ENCODE measurements at places on chromosomes 1 and 21.

DNA sequence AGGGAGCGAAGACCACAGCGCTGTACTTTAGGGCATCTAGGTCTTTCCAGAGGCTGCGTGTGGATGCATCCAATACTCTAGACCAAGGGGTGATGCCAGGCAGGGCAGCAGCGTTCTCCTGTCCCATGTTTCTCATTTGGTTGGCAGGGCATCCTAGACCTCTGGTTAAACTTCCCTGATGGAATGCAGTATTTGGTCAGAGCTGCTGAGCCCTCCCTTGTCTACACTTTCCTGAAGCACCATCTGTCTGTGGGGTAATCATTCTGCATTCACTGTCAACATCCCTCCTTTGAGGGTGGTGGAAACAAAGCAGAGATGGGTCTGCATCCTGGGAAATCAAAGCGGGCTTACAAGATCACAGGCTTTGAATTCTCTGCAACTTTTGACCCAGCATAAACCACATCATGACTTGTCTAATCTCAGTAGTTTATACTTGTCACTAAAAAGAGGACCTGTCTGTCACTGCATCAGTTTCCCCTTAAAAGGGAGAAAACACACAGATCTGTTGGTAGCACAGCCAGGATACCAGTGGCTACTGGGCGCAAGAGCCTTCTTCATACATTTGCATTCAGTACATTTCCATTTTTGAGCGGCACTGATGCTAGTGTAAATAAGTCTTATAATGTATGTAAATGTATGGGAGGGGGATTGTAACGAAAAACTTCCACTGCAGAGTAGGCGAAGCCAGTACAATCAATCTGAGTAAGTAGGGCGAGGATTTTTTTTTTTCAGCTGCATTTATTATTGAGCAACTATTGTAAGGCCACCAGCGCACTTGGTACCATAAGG is 106.3 kb downstream of the GALNT2 start:
- no peak for DNase-seq

- DNase-seq: no peak
Observed at GRCh38 chr1:162966613-162967012, 102.5 kb upstream of the RGS4 start.

- no peak for DNase-seq
Observed at GRCh38 chr1:151680826-151681225, 35.8 kb downstream of the CELF3 start.

- DNase-seq: no peak
Observed at GRCh38 chr21:25424634-25425033, 182.6 kb downstream of the MRPL39 start.

GRCh38 chr1:236159704-236160539 is 17.6 kb downstream of the GPR137B start:
- no peak for DNase-seq

- no peak for DNase-seq
Observed at GRCh38 chr1:223258751-223259198, 105.2 kb downstream of the SUSD4 start.

DNA sequence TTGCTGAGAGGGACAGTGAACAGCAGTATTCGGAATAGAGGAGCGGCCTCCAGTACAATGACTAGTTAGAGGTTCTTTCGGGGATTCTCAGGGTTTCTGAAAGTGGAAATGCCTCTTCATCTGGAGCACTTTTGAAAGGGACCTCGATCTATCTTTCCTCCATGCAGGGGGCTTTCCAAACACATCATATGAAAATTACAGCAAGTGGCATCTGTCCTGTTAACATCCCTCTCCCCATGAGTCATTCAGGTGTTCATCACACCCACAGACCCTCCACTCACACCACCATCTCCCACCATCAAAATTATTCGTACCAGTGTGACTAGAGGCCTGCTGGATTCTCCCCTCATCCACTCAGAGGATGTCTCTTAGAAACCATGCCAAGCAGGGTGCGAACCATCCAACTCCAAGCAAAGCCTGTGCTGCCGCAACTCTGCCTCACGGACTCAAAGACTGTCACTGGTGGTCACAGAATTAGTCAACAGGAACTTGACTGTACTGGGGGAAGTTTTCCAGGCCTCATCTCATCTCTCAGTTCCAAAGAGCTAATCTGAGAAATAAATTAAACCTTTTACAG is 211.1 kb downstream of the MRPL39 start:
- DNase-seq: no peak

DNA sequence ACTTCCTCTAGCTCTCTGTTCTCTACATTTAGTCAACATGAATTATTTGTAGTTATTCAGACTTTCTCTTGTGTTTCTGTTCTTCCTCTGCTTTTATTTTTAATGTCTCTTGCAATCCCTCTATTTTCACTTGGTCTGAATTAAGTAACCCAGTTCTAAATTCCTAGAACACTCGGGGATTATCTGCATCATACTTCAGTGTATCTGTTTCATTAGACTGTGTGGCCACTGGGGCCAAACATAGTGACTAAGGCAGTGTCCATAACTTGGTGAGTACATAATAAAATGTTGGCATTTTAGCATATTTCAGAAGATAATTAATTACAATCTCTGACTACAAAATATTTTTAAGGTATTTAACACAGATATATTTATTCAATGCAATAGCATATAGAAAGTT is 1087.2 kb upstream of the B3GALT2 start:
- no peak for DNase-seq

DNA sequence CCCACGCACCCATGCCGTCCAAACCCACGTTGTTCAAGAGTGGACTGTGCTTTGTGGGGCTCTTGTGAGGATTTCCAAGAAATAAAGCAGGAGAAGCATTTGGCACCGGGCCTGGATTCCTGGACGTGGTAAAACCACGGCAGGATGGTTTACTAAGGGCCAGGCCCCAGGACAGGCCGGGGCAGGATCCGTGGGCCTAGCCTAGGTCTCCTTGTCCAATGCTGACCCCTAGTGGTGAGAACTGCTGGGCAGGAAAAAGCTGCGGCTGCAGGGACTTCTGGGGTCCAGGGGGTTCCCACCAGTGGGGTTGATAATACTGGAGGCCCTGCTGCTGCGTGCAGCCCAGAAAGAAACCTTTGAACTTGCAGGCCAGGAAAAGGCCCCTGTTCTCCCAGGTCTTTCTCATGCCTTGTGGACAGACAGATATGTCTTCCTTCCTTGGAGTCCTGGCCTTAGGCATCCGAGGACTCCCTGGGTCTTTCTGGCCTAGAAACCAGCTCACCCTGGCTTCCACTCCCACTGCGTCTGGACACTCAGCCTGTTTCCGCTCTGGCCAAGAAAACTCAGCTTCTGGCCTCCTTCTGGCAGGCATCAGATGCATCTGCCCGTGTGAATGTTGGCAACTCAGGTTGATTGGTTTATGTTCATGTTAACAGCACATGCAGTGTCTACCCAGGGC is 106.9 kb upstream of the TMEM51 start:
- DNase-seq: peak; percentile 26

GRCh38 chr1:182056601-182057366 is 4.7 kb downstream of the ZNF648 start:
- DNase-seq: no peak

GRCh38 chr1:153985941-153986761 is at the start of gene RAB13:
Gene RAB13 (minus strand): TSS chr1:153986339. CDS start chr1:153986236, 103 bp downstream.
- DNase-seq: no peak

GRCh38 chr1:57131701-57132394 is 166.0 kb upstream of the C8B start:
- no peak for DNase-seq

- no peak for DNase-seq
Observed at GRCh38 chr1:246949956-246950355, 18.2 kb upstream of the AHCTF1 start.

- DNase-seq: no peak
Observed at GRCh38 chr1:3049905-3050304, 19.1 kb upstream of the PRDM16 start.

DNA sequence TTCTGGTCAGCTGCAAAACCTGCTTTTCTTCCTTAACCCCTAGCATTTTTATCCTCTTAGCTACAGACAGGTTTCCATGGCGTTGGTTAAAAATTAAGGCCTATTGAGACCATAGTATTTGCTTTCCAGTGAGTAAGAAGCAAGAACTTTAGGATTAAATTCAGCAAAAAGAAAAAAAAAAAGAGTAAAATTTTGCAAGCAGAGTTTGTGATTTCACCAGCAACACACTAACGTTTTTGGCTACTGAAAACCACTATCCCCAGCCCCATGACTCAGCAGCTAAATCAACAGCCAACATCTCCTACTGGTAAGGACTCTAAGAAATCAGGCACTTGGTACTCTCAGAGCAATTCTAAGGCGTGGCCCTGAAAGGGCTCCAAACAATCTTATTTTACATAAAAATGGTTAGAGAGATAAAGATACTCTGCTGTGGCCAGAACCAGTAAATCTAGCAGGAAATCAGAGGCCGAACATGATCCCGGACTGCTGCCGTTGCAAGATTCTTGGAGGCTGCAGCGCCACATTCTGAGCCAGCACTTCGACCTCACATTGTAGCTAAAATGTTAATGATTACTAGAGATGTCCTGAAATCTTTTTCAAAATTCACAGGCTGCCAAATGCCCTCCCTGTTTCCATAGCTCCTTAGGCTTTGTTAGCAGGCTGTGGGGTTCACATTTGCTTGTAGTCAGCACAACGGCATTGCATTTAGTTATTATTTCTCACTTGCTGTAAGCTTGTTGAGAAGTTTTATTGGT is 1.6 kb upstream of the ENO1 start:
- no peak for DNase-seq

GRCh38 chr1:204664384-204664651 is 21.2 kb downstream of the LRRN2 start:
- no peak for DNase-seq

GRCh38 chr1:158932171-158932570 is 819 bp downstream of the PYHIN1 start:
- no peak for DNase-seq

- no peak for DNase-seq
Observed at GRCh38 chr1:170578359-170578758, 46.4 kb downstream of the GORAB start.

- no peak for DNase-seq
Observed at GRCh38 chr1:30738040-30738714, 14.8 kb upstream of the MATN1 start.

DNA sequence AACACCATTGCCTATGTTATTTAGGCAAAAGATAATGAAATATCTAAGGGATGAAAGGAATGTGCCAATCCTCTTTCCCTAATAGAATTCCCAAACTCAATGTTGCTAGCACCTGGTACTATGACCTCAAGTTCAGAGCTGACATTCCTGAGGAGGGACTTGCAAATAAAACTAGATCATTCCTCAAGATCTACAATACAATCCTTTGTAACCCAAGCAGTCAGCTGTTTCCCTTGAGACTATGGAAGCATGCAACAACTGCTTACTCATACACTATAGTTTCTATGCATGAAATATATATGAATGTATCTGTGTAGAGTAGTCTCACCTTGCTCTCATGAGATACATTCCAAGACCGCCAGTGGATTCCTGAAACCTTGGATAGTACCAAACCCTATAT is 65.0 kb downstream of the ABL2 start:
- DNase-seq: no peak

DNA sequence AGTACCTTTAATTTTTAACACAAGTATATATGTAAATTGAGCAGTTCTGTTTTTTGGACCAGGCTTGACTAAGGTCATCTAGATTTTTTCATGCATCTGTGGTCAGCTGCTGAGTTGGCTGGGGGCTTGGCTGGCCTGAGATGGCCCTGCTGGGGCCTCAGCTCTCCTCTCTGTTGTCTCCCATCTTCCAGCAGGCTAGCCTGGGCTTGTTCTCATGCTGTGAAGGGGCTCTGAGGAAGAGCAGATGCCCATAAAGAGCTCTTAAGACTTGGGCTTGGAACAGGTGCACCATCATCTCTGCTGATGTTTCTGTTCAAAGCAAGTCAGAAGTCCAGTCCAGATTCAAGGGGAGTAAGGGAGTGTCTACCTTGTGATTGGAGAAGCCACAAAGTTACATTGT is 51.2 kb upstream of the TNR start:
- DNase-seq: no peak

DNA sequence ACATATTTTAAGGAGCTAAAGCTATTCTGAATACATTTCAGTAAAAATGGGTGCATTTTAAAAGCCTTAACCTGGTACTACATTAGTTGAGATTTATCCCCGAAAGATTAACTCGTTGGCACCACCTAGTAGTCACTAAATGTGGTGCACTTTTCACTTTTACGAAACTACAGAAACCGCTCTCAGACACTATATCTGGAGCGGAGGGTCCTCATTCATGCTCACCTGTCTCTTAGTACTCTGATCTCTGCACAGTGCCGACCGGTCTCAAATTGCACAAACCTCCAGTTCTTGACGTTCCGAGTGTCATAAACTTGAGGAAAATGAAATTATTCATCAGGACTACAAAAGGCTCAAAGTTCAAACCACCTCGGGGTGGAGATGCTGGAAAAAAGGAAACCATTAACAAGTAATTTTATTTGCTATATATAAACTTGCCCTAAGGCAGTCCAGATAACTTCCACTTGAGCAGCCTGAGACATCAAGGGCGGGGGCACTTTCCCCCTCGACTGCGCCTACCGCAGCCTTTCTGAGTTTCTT is 722 bp downstream of the LZIC start:
- DNase-seq: peak; percentile 54

- no peak for DNase-seq
Observed at GRCh38 chr1:196461521-196461920, 146.7 kb downstream of the KCNT2 start.

GRCh38 chr1:219726480-219727272 is 113.8 kb upstream of the ZC3H11B start:
- DNase-seq: no peak

DNA sequence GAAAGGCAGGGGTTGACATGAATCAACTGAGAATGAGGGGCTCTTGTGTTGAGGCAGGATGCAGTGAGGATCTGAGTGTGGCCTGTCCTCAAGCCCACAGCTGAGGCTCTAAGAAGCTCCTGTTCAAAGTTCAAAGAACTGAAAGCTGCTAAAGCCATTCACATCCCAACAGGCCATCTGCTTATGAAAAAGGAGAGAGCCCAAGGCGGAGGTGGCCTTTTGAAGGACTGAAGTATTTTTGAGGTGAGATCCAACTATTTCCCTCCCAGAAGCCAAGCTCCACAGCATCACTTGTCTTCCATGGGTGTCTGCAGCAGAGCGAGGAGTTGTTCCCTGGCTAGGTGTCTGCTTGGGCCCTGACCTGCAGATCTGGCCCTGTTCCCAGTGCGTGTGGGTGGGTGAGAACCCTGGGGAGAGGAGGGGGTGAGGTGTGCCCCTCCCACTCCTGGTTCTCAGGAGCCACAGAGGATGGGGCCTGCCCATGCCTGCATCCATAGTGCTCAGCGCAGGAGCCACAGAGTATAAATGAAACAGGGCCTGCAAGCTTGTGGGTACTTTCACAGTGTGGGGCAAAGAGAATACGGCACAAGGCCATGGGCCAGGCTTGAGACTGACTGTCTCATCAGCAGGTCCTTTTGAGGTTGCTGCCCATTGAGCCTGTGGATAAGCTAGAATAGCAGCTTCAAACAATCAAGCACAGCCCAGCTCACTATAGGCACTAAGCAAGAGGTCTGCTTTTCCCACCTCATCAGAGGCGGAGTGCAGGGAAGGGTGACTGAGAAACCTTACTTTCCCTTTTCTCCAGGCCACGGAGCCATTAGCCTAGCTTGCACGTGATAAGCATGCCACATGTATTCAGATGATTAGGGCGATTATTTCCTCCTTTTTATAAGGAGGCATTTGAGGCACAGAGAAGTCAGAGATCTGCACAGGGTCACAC is 15.7 kb downstream of the REG4 start:
- DNase-seq: no peak

All from NCI-H2171 (cell line).